ENCODE measurements at places on chromosomes 3 and 15.
A peak's percentile ranks its signal among the peaks of the same experiment; 100 is the strongest.

GRCh38 chr3:54426381-54426780, 304.0 kb downstream of the CACNA2D3 start:
- DNase-seq, result no peak

- no peak for DNase-seq
Measured at GRCh38 chr3:138946663-138947494, at the start of the genes FOXL2 and FOXL2NB. TSS of gene FOXL2 (minus strand) at chr3:138947137. CDS start at chr3:138946722, 415 bp downstream. TSS of gene FOXL2NB (plus strand) at chr3:138947217. CDS start at chr3:138947365, 148 bp downstream.

- DNase-seq, result no peak
Measured at GRCh38 chr3:179991883-179992282, 44.9 kb downstream of the PEX5L start.

GRCh38 chr3:53630547-53630946, 136.1 kb downstream of the CACNA1D start:
- no peak for DNase-seq

DNA sequence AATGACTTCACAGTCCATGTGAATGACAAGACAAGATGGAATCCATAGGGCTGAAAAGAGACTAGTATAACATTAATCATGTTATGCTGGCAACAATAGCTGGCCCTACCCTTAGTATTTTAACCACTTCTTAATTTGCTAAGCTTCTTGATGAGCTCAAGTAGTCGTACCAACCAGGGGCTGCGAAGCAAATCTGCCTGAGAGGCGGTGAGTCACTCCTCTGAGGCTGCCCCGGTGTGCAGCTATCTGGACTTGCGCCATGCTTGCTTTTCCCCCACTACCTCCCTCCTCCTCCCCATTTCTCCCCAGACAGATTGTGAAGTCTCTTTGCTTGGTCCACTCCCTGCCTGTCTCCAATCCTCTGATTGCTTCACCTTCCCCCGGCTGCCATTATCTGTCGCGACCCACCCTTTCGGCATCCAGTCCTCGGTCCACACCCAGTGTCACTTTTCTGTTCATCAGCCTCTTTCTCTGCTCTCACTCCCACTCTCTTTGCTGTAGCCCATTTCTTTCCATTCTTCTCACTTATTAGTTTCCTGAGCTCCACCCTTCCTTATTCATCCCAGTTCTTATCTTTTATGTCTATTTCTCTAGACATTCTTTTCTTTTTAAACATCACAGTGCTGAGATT, 42.7 kb downstream of the DUT start:
- DNase-seq, result no peak

- no peak for DNase-seq
Measured at GRCh38 chr3:188006726-188007393, 147.1 kb upstream of the LPP start.

DNA sequence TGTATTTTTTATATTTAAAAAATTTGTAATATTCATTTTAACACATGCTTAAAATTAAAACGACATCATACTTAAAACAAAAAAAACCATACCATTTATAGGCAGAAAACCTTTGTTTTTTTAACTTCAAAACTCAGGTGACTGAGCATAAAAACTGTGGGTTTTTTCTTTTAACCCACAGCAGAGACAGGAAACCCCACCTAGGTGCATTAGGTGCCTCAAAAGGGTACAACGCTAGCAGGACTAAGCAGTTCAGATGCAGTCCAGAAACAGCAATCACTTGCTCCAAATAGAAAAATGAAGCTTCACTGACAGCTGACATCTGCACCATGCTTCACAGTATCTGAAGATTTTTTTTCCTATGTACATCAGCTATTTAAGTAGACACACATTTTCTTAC, 52.3 kb downstream of the GLB1 start:
- DNase-seq, result no peak

GRCh38 chr3:141643391-141643790, 94.7 kb upstream of the RNF7 start:
- no peak for DNase-seq

DNA sequence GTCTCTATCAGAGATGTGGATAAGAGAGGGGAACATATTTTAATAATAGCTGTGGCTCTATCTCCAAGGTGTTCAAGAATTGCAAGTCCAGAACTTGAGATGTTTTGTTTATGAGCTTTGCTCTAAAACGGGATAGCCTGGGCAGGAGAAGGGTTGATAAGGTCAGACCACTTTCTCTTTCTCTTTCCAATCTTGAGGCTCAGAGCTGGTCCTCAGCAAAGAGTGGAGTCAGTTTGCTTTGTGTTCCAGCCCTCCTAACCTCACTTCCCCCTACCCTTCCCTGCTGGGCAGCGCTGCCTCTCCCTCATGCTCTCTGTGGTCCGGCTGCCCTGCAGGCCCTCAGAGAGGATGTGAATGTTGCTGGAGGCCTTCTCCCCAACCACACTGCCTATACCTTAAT, 13.8 kb downstream of the KLHL6 start:
- DNase-seq, result no peak

DNA sequence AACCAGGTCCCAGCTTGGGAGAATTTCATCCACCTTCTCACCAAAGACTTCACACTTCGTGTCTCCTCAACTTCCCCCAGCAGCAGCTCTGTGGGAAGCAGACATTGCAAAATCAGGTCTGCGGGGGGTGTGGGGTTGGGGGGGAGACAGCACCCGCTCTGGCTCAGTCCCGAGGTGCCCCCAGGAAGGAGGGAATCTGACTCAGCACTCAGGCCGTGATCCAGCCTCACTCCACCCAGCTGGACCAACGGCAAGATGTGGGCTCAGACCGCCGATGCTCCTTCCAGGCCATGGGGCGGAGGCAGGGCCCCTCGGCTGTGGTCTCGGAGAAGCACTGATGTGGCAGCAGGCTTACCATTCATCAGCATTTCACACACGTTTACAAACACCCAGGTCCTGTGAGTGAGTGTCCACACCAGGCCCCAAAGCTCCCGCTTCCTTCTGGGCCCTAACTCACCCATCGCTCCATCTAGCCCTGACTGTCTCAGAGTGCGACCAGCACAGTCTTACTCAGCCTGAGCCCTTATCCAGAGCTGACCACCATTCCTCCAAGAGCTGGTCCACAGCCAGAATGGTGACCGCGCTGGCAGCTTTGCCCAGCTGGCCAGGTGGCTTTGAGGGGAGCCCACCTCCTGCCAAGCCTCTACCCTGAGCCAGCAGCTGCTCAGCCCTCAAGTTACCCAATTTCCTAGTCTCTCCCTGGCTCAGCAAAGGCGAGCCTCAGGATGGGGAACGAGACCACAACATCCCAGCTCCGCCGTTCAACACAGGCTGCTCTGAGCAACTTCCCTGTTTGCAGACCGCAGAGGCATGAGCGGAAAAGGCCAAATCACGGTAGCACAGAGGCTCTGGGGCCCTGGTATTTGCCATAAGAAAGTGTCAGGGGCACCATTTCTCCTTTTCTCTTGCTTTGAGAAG, 3.3 kb downstream of the STAB1 start:
- DNase-seq, result peak; percentile 76

GRCh38 chr3:61233746-61234145, 17.5 kb downstream of the FHIT start:
- DNase-seq, result no peak

DNA sequence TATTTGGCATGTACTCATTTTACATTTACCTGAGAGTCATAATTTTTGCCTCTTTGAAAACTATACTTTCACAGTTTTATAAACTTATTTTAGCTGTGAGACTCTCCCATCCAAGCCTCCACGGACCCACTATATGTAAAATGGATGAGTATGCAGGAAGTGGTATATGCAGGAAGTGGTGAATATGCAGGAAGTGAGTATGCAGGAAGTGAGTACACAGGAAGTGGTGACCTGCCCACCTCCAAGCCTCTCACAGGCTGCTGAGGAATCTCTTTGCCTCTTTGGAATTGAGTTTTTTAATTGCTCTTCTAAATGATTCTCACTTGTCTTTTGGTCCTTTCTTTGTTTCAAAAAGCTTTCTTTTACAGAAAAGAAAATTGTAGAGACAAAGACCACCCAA, 85.2 kb downstream of the KBTBD8 start:
- no peak for DNase-seq

DNA sequence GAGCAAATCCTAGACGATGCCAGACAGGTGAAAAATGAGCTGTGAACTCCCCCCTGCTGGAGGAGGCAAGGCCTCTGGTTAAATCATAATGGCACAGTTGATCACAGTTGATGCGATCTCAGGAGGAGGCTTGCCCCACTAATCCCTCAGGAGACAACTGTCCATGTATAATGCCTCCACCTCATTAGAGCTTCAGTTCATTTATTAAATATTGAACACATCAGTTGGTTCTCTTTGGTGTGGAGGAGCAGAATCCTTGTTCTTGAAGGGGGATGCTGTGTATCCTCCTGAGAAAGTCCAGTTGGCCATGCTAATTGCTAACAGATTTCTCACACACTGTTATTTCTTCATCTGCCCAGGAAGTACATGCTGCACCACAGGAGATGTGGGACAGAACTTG, 290.5 kb downstream of the IGSF11 start:
- no peak for DNase-seq

- no peak for DNase-seq
Measured at GRCh38 chr3:116254541-116254940, 190.7 kb downstream of the LSAMP start.

- DNase-seq, result no peak
Measured at GRCh38 chr3:15665510-15666150, 64.1 kb downstream of the BTD start.

- DNase-seq, result no peak
Measured at GRCh38 chr3:119582178-119582577, 2.9 kb downstream of the ADPRH start.

GRCh38 chr15:94080989-94081605, 150.3 kb upstream of the MCTP2 start:
- DNase-seq, result no peak

DNA sequence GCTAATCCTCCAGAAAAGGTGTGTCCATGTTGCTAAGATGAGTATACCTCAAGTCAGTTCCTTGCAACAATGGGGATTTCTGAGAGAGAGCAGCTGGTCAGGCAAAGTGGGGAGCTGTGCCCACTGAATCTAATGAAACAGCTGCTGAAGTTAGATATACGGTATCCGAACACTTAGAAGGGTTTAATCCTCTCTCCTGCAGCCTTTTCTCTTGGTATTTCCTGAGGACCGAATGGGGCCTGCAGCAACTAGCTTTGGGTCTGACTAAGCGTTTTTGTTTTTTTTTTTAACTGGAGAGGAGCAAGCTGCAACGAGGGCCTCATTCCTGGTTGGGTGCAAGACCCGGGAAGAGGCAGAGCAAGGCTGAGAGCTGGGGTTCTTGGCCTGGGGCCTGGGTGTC, 37.6 kb upstream of the BNC1 start:
- no peak for DNase-seq

DNA sequence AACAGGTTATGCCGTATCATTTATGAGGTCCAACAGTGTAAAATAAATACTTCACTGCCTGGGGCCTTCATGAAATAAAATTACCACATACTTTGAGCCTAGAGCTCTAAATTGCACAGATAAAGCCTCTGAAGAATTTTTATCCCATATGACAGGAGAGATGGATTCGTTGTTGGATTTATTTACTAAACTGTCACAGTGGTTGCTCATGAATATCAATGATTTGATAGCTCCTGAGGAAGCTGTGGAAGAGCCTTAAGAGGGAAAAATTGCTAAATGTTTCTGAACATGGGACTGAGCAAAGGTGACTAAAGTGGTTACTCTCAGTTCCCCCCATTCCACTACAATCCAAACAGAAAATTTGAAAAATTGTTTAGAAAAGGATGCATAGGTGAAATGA, 558.9 kb upstream of the IL12A start:
- no peak for DNase-seq

GRCh38 chr15:62059816-62060112, 483 bp downstream of the VPS13C start:
- DNase-seq, result peak; percentile 78

DNA sequence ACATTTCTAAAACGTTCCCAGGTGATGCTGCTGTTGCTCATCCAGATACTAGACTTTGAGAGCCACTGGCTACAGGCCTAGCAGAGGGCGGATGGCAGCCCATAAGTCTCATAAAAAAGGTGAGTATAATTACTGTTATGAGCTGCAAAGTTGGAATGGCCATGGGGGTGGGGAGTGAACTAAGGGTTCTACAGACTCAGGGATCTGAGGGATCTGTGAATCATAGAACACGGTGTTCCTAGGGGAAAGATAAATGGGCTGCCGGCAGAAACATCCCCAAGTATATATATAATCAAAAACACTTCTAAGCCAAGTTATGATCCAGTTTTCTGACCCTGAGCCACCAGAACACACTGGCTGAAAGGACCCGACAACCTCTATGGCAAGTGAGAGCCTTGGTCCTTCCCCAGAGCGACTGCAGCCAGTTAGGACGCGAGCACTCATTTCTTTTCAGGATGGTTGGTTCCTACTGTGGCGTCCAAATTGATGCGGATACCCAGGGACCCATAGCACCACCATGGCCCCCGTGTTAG, 7.9 kb upstream of the SYNM start:
- DNase-seq, result no peak

DNA sequence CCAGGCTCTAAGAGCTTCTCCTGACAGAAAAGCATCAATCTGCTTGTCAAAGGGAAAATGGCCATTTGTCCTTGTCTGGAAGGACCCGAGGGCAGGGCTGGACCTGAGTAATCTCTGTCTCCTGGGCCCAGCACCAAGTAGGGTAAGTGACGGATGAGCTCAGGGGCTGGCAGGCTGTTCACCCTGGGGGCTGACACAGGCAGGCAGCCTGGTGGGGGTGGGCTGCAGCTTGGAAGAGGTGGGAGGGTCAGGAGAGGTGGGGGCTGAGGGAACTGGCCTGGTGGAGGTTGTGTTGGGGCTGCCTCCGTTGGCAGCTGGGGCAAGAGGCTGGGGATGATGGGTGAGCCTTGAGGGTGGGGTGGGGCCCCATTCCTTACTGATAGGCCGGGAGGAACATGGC, 42.3 kb upstream of the ADPGK start:
- no peak for DNase-seq

- no peak for DNase-seq
Measured at GRCh38 chr15:61049028-61049427, 180.1 kb downstream of the RORA start.

DNA sequence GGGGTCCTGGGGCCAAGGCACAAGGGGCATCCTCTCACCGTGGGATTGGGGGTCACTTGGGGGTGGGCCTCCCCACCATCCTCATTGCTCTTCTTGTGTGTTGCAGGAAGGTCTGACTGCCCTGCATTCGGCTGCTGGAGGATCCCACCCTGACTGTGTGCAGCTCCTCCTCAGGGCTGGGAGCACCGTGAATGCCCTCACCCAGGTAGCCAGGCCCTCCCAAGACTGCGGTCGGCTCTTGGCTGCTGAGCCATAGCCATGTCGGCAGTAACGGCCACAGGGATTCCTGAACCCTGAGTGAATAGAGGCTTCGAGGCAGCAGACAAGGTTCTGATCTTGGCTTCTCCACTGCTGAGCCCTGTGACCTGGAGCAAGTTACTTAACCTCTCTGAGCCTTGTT, 19.7 kb downstream of the ANKDD1A start:
- DNase-seq, result no peak

DNA sequence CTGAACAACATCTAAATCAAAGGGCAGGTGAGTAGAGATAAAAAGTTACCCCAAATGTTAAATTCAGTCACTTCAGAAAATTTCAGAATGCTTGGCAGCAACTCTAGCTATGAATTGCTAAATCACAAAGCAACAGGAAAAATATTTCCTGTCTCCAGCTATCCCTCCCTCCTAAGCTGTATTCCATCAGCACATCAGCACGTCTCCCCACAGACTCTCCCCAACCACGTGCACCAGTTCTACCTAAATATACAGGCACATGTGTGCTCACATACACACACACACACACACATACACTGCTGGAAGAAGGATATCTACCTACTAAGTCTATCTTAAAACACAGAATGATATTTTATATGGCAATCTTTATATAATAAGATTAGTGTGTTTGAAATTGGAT, 177.1 kb upstream of the ARHGEF26 start:
- DNase-seq, result no peak

Measured in mucosa of descending colon (tissue), 3 donors.